T-cell (primary cell): ENCODE measurements at places on chromosomes 6 and 20. TPM values are rescaled to one million over a fixed set of nuclear protein-coding genes. Genes with fewer than 3 reads are reported as not detected.
A peak's percentile ranks its signal among the peaks of the same experiment; 100 is the strongest.

SYS1 gene
- 53.1 TPM for total RNA-seq

GRCh38 chr6:82507112-82507511 lies 143.5 kb downstream of the TPBG start:
- H3K27ac ChIP-seq = no peak overlapping the region
- no peak overlapping the region for H3K4me3 ChIP-seq
- H3K36me3 ChIP-seq = no peaks in the 10 kb centered on the region
- no peak for DNase-seq
- H3K4me1 ChIP-seq = no peaks in the 10 kb centered on the region

DNA sequence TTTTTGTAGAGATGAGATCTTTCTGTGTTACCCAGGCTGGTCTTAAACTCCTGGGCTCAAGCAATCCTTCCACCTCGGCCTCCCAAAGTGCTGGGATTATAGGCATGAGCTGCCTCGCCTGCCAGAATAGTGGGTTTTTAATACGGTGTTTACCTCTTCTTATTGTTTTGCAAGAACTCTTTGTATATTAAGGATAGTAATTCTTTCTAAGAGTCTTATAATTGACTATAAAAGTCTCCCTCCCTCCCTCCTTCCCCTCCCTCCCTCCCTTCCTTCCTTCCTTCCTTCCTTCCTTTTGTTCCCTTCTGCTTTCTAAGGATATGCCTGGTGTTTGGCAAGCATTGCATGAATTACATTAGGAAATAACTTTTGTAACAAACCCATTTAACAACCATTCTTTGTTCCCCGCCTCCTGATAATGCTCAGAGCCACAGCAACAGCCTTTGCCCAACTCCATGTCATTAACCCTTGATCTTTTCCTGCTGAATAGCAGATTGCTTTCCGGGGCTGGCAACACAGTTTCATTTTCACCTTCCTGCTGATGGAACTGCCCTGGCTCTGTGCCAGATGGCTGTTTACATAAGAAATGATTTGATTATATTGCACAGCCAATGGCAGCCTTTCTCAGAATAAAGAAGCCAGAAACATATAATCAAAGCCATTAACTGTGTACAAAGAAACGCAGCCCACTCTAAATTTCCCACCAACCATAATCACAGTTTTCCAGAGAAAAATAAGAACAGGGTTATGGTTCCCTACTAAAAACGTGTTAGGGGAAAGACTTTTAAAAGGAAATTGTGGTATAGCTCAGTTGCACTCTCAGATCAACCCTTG lies 143.7 kb upstream of the PTPN1 start:
- H3K27me3 ChIP-seq = peaks cover 8% of the 10 kb centered on the region
- peaks cover 3% of the 10 kb centered on the region for H3K4me1 ChIP-seq
- peak; percentile 41 for DNase-seq
- H3K36me3 ChIP-seq = no peaks in the 10 kb centered on the region
- H3K4me3 ChIP-seq = no peak overlapping the region
- no peak overlapping the region for H3K27ac ChIP-seq

DNA sequence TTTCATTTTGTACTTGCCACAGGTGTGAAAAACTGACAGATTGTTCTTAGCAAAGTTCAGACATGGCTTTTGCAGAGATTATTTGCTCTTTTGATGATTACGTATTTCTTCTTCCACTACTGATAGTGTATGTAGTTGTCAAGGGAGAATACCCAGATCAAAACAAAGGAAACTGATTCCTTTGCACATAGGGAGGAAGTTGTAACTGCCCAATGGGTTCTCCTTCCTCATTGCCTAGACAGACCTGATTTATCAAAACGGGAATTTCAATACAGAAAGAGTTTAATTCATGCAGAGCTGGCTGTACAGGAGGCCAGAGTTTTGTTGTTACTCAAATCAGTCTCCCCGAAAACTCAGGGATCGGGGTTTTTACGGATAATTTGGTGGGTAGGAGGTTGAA lies 214.7 kb downstream of the BCAS1 start:
- no peak overlapping the region for H3K4me3 ChIP-seq
- peaks cover 22% of the 10 kb centered on the region for H3K4me1 ChIP-seq
- no peaks in the 10 kb centered on the region for H3K36me3 ChIP-seq
- H3K27me3 ChIP-seq = no peaks in the 10 kb centered on the region
- no peak overlapping the region for H3K27ac ChIP-seq

- DNase-seq = no peak
- H3K4me3 ChIP-seq = no peak overlapping the region
- H3K27me3 ChIP-seq = no peaks in the 10 kb centered on the region
- H3K27ac ChIP-seq = no peak overlapping the region
- H3K4me1 ChIP-seq = no peaks in the 10 kb centered on the region
These were observed 1201.6 kb upstream of the CITED2 start for GRCh38 chr6:140576004-140576555.

PET117 gene
- total RNA-seq = 12.9 TPM

- no peak overlapping the region for H3K27ac ChIP-seq
- no peaks in the 10 kb centered on the region for H3K36me3 ChIP-seq
- no peak overlapping the region for H3K4me3 ChIP-seq
- H3K4me1 ChIP-seq = no peaks in the 10 kb centered on the region
- no peaks in the 10 kb centered on the region for H3K27me3 ChIP-seq
- no peak for DNase-seq
These were observed 42.3 kb upstream of the ATXN1 start for GRCh38 chr6:16803294-16804200.

GRCh38 chr20:57346477-57346876 lies 4.6 kb upstream of the RAE1 start:
- H3K27me3 ChIP-seq = peaks cover 2% of the 10 kb centered on the region
- H3K27ac ChIP-seq = no peak overlapping the region
- no peaks in the 10 kb centered on the region for H3K36me3 ChIP-seq
- DNase-seq = peak; percentile 61
- peaks cover 7% of the 10 kb centered on the region for H3K4me1 ChIP-seq

PLG gene
- total RNA-seq = not detected

TDRD6 gene
- not detected for total RNA-seq

GRCh38 chr6:161204866-161205557 lies 68.8 kb downstream of the AGPAT4 start:
- no peaks in the 10 kb centered on the region for H3K27me3 ChIP-seq
- no peaks in the 10 kb centered on the region for H3K4me1 ChIP-seq

GRCh38 chr6:168641446-168641845 lies 200.5 kb downstream of the SMOC2 start:
- no peak overlapping the region for H3K4me3 ChIP-seq
- H3K27me3 ChIP-seq = no peaks in the 10 kb centered on the region
- DNase-seq = no peak

SYTL3 gene
- total RNA-seq = 14.4 TPM

GRCh38 chr6:12969966-12970365 lies 253.4 kb downstream of the PHACTR1 start:
- no peaks in the 10 kb centered on the region for H3K36me3 ChIP-seq
- no peak overlapping the region for H3K27ac ChIP-seq
- no peaks in the 10 kb centered on the region for H3K4me1 ChIP-seq
- peaks cover 10% of the 10 kb centered on the region for H3K27me3 ChIP-seq
- no peak for DNase-seq

- no peaks in the 10 kb centered on the region for H3K4me1 ChIP-seq
- H3K36me3 ChIP-seq = no peaks in the 10 kb centered on the region
- H3K4me3 ChIP-seq = no peak overlapping the region
- DNase-seq = no peak
- H3K27me3 ChIP-seq = peaks cover 3% of the 10 kb centered on the region
These were observed 193.1 kb downstream of the DOK5 start for GRCh38 chr20:54668271-54669039.

- no peak overlapping the region for H3K4me3 ChIP-seq
- no peaks in the 10 kb centered on the region for H3K27me3 ChIP-seq
- H3K27ac ChIP-seq = no peak overlapping the region
These were observed 262.2 kb upstream of the TAB2 start for GRCh38 chr6:149055195-149055899.

UST gene
- 1.9 TPM for total RNA-seq

DNA sequence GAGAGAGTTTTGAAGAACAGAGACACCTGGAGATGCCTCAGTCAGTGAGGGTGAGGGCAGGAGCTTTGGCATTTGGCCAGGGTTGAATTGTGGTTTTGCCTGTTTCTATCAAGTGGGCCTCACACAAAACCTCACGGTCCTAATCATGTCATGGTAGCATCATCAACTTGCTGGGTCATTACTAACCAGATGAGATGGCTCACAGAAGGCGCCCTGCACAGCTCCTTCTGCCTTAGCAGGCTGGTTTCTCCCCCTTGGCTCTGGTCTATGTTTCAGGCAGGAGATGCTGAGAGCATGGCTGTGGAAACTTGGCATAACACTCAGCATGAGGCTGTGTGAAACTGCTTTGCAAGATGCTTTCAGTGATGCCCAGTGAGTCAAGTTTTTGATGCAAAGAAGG lies 99.3 kb downstream of the LRRC1 start:
- H3K4me3 ChIP-seq = no peak overlapping the region
- DNase-seq = no peak
- no peaks in the 10 kb centered on the region for H3K36me3 ChIP-seq
- H3K27me3 ChIP-seq = no peaks in the 10 kb centered on the region
- H3K4me1 ChIP-seq = no peaks in the 10 kb centered on the region

DNA sequence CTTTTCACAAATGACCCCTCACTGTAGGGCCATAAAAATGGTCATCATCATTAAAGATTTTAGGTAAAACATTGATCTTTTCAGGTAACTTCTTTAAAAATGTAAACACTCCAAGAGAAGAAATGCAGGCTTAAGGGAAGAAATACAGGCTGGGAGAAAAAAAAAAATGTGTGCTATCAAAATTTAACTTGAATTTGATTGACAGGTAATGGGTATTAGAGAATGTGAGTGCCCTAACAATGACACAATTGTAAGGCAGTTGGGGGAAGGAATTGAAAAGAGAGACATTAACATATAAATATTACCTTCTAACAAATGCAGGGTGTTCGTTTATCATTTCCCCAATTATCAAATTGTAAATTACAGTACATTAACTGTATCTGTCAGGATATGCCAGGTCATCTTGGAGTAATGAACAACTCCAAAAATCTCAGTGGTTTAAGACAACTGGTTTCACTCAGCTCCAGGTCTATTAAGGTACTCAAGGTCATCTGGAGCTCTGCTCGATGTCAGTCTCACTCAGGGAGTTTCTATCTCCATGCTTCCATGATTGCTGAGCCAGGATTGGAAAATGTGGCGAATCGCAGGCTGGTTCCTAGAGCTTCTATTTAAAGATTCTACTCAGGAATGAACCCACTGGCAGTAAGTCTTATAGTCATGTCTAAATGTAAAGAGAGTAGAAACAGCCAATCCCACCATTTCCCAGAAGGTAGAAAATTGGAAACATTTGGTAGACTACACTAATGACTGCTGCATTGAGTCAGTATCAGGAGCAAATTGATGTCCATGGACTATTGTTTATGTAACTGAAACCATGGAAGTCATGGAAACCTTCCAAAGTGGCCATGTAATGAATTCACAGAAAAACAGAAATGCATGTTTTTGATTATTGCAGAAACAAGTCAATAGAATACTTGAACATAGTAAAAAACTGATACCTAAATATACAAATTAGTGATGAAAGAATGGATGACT lies 55.6 kb downstream of the FRK start:
- no peaks in the 10 kb centered on the region for H3K4me1 ChIP-seq
- H3K27ac ChIP-seq = no peak overlapping the region
- no peaks in the 10 kb centered on the region for H3K36me3 ChIP-seq

DNA sequence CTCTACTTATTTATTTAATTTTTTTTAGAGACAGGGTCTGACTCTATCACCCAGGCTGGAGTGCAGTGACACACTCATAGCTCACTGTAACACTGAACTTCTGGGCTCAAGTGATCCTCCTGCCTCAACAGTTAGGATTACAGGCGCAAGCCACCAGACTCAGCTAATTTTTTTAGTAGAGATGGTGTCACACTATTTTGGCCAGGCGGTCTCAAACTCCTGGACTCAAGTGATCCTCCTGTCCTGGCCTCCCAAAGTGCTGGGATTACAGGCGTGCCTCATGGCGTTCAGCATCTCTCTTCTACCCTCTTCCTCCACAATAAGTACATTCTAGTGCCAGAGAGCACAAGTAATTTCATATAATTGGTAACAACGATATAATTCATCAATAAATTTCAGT lies 5.5 kb downstream of the SSR1 start:
- H3K27me3 ChIP-seq = no peaks in the 10 kb centered on the region
- no peak for DNase-seq
- no peak overlapping the region for H3K4me3 ChIP-seq
- H3K36me3 ChIP-seq = peaks cover 68% of the 10 kb centered on the region
- H3K27ac ChIP-seq = no peak overlapping the region

- peaks cover 45% of the 10 kb centered on the region for H3K4me1 ChIP-seq
- no peaks in the 10 kb centered on the region for H3K27me3 ChIP-seq
- no peaks in the 10 kb centered on the region for H3K36me3 ChIP-seq
- no peak overlapping the region for H3K4me3 ChIP-seq
These were observed 71.7 kb upstream of the CEP85L start for GRCh38 chr6:118722829-118723813.

DNA sequence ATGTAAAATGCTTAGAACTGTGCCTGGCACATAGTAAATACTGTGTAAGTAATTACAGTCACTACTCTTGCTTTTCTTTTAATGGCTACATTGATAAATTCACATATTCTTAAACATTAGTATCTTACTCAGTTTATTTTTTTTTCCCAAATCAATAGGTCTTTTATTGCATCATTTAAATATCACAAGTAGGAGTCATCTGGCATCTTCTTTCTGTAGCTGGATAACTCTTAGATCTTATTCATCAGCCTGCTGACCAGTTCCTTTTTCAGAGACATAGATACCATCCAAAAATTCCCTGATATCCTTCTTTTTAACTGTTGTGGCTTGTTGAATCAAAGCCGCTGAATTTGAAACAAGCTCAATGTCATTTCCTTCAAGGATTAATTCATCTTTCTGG lies 20.0 kb upstream of the PHF3 start:
- H3K4me3 ChIP-seq = no peak overlapping the region
- DNase-seq = no peak
- H3K36me3 ChIP-seq = no peaks in the 10 kb centered on the region
- H3K27me3 ChIP-seq = no peaks in the 10 kb centered on the region

RXRB gene
- 104 TPM for total RNA-seq

- H3K36me3 ChIP-seq = no peaks in the 10 kb centered on the region
- peak overlapping the region; percentile 50 for H3K27ac ChIP-seq
- H3K4me1 ChIP-seq = peaks cover 27% of the 10 kb centered on the region
- no peaks in the 10 kb centered on the region for H3K27me3 ChIP-seq
- H3K4me3 ChIP-seq = no peak overlapping the region
These were observed 24.3 kb downstream of the RBL1 start for GRCh38 chr20:37071481-37071911.

DNA sequence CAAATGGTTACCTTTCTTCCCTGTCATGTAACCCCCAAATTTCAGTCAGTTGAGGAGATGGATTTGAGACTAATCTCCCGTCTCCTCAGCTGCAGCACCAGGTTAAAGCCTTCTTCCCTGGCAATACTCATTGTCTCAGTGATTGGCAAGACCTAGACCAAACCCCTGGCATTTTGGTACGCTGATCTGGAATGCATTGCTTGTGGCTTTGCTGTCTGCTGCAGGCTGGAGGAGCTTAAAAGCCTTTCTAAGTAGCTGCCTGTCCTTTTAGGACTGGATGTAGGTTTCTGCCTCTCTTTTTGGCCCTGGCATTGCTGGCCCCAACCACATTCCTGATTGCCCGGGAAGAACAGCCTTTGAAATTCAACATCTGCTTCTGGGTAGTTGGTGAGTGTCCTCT lies 729.6 kb upstream of the GJE1 start:
- H3K27ac ChIP-seq = no peak overlapping the region
- H3K36me3 ChIP-seq = no peaks in the 10 kb centered on the region
- no peak for DNase-seq
- H3K27me3 ChIP-seq = no peaks in the 10 kb centered on the region
- no peak overlapping the region for H3K4me3 ChIP-seq
